Right atrium auricular region (tissue), 2 donors: ENCODE measurements at places on chromosomes 6 and 20. TPM values are rescaled to one million over a fixed set of nuclear protein-coding genes. Genes with fewer than 3 reads are reported as not detected.

DNA sequence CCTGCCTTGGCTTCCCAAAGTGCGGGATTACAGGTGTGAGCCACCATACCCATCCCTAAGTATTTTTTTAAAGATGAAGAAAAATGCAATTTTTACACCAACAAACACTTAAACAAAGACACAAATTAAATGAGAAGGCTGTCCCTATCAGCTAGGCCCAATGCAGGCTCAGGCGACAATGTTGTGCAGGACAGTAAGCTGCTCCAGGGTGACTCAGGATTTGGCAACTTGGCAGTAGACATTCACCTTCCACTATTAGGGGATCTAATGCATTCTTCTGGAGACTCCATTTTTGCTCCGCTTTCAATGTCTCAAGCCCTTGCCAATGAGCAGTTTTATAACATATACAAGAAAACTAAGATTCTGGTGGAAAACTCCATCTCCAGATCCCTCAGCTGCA lies 19.7 kb downstream of the NDRG3 start:
- H3K4me1 ChIP-seq = no peaks in the 10 kb centered on the region
- no peak overlapping the region for H3K4me3 ChIP-seq
- H3K27me3 ChIP-seq = no peaks in the 10 kb centered on the region
- no peak for DNase-seq
- H3K36me3 ChIP-seq = peaks cover 3% of the 10 kb centered on the region

- no peaks in the 10 kb centered on the region for H3K27me3 ChIP-seq
- no peaks in the 10 kb centered on the region for H3K4me1 ChIP-seq
- H3K4me3 ChIP-seq = no peak overlapping the region
- no peaks in the 10 kb centered on the region for H3K36me3 ChIP-seq
Measured at GRCh38 chr6:71287038-71287437, 1.6 kb upstream of the OGFRL1 start.

- no peak for DNase-seq
- H3K4me3 ChIP-seq = no peak overlapping the region
- H3K27ac ChIP-seq = no peak overlapping the region
- no peaks in the 10 kb centered on the region for H3K36me3 ChIP-seq
- no peaks in the 10 kb centered on the region for H3K27me3 ChIP-seq
Measured at GRCh38 chr6:38510205-38510604, 129.5 kb downstream of the BTBD9 start.

DNA sequence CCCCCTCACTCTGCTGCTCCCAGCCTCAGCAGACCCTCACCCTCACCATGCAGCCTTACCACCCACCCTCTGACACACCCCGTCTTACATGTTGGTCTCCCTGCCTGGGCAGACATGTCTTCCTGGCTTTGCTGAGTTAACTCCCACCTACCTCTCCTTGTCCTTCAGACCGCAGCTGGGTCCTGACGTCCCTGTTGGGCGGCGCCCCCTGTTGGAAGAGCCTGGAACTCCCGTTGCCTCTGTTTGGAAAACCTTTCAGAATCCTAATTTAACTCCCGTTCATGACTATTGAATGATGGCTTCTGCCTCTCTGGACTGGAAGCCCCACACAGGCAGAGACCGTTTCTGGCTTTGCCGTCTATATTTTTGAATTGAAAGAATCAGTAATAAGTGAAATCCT lies 245.1 kb downstream of the MYLK4 start:
- peaks cover 5% of the 10 kb centered on the region for H3K4me1 ChIP-seq
- H3K36me3 ChIP-seq = no peaks in the 10 kb centered on the region

GRCh38 chr6:99745651-99746050 lies 139.0 kb downstream of the PRDM13 start:
- no peak overlapping the region for H3K27ac ChIP-seq
- no peaks in the 10 kb centered on the region for H3K27me3 ChIP-seq
- no peak for DNase-seq

GRCh38 chr6:52190409-52190808 lies 4.2 kb downstream of the IL17A start:
- H3K4me1 ChIP-seq = no peaks in the 10 kb centered on the region
- no peak overlapping the region for H3K4me3 ChIP-seq
- no peak for DNase-seq
- H3K36me3 ChIP-seq = no peaks in the 10 kb centered on the region

- H3K4me3 ChIP-seq = no peak overlapping the region
- no peak for DNase-seq
- no peaks in the 10 kb centered on the region for H3K4me1 ChIP-seq
- H3K27ac ChIP-seq = no peak overlapping the region
- H3K27me3 ChIP-seq = no peaks in the 10 kb centered on the region
Measured at GRCh38 chr6:104349191-104349590, 510.5 kb downstream of the HACE1 start.

- no peaks in the 10 kb centered on the region for H3K4me1 ChIP-seq
- no peaks in the 10 kb centered on the region for H3K36me3 ChIP-seq
- H3K27ac ChIP-seq = no peak overlapping the region
- no peak overlapping the region for H3K4me3 ChIP-seq
Measured at GRCh38 chr6:79313254-79313653, 78.8 kb upstream of the HMGN3 start.

- H3K27me3 ChIP-seq = no peaks in the 10 kb centered on the region
- no peak for DNase-seq
- H3K4me3 ChIP-seq = no peak overlapping the region
- H3K27ac ChIP-seq = no peak overlapping the region
Measured at GRCh38 chr6:130811932-130812331, 15.3 kb upstream of the SMLR1 start.

- H3K27ac ChIP-seq = peak overlapping the region; percentile 53
- peaks cover 18% of the 10 kb centered on the region for H3K4me1 ChIP-seq
- no peaks in the 10 kb centered on the region for H3K27me3 ChIP-seq
- no peaks in the 10 kb centered on the region for H3K36me3 ChIP-seq
- no peak overlapping the region for H3K4me3 ChIP-seq
Measured at GRCh38 chr20:40471261-40471629, 217.8 kb downstream of the MAFB start.

DNA sequence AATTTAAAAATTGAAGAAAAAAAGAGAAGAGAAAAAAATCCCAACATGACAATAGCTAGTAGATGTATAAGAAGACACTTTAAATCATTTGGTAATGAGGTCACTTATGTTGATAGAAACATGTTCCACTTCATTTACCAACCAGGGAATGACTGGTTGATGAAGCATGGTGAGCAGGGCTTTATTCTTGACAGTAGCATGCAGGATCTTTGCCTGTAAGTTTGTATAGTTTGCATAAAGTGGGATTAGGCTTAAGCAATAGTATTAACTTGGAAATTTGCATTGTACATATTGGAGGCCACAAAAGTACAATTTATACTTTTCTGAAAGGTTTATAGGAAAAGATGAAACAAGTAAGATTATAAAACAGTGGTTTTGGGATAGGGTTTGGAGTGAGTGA lies 67.0 kb downstream of the NOX3 start:
- H3K27ac ChIP-seq = no peak overlapping the region
- no peak for DNase-seq
- H3K4me1 ChIP-seq = no peaks in the 10 kb centered on the region
- H3K27me3 ChIP-seq = no peaks in the 10 kb centered on the region

DNA sequence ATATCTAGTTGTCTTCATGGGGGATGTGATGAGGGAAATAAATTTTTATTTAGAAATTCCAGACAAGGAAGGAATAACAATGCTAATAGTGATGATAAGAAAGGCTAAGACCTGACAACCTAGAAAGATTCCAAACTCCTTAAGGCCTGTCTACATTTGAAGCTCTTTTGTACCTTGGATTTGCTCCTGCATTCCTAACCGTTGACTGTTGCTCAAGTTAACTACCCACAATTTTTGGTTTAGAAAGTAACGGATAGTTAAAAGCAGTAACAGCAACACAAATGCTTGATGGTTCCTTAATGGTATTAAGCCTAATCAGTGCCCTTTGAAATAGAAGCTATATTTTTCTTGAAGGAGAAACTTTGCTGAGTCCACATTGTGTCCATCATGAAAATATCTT lies 52.9 kb downstream of the TRMT11 start:
- H3K4me1 ChIP-seq = peaks cover under 1% of the 10 kb centered on the region
- no peaks in the 10 kb centered on the region for H3K27me3 ChIP-seq
- H3K36me3 ChIP-seq = peaks cover 9% of the 10 kb centered on the region
- H3K4me3 ChIP-seq = no peak overlapping the region

DNA sequence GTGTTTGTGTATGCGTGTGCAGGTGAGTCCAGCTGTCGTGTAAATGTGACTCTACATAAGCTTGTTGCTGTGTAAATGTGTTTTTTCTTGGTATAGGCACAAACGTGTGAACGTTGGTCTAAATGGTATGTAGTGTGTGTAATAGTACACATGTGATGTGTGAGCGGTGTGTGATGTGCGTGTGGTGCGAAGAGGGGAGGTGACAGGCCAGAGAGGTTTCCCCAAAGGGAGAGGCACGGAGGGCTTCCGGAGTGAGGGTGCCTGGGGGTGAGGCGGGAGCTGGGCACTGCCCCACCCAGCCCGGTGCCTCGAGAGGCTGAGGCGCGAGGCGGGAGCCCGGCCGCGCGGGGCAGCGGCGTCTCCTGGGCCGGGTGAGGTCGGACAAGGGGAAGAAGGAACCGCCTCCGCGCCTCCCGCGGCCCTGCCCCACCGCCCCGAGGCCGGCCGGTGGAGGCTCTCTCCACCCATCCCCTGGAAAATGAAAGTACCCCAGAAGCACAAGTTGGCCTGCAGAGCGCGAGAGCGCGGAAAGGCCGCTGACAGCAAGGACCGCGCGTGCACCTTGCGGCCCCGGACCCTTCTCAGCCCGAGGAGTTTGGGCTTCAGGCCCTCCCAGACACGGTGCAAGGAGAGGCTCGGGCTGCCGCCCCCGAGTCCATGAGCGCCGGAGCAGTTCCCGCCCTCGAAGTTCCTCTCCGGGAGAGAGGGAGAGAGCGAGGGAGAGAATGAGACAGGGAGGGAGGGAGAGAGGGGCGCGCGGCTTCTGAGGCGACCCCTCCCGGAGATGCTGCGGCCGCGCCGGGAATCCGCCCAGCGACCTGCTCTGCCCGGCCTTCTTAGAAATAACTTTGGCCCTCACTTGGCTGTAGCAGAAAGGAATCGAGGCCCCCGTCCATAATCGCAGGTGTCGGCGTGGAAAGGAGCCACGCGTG lies 43.2 kb upstream of the OSTM1 start:
- H3K27me3 ChIP-seq = peaks cover 37% of the 10 kb centered on the region
- H3K4me3 ChIP-seq = peak overlapping the region; percentile 37
- no peak overlapping the region for H3K27ac ChIP-seq
- H3K36me3 ChIP-seq = no peaks in the 10 kb centered on the region
- H3K4me1 ChIP-seq = no peaks in the 10 kb centered on the region
- no peak for DNase-seq

GRCh38 chr6:154297721-154298120 lies 58.9 kb downstream of the IPCEF1 start:
- H3K27me3 ChIP-seq = no peaks in the 10 kb centered on the region
- no peak for DNase-seq
- no peak overlapping the region for H3K4me3 ChIP-seq
- H3K36me3 ChIP-seq = no peaks in the 10 kb centered on the region
- peak overlapping the region; percentile 1 for H3K27ac ChIP-seq

GRCh38 chr6:151121900-151122299 lies 117.9 kb upstream of the AKAP12 start:
- no peaks in the 10 kb centered on the region for H3K4me1 ChIP-seq
- no peaks in the 10 kb centered on the region for H3K36me3 ChIP-seq
- H3K27me3 ChIP-seq = no peaks in the 10 kb centered on the region
- no peak overlapping the region for H3K4me3 ChIP-seq
- no peak overlapping the region for H3K27ac ChIP-seq

GRCh38 chr6:157845493-157846259 lies 22.6 kb downstream of the SNX9 start:
- no peaks in the 10 kb centered on the region for H3K27me3 ChIP-seq
- no peaks in the 10 kb centered on the region for H3K36me3 ChIP-seq
- no peak overlapping the region for H3K27ac ChIP-seq
- no peaks in the 10 kb centered on the region for H3K4me1 ChIP-seq
- no peak for DNase-seq

DNA sequence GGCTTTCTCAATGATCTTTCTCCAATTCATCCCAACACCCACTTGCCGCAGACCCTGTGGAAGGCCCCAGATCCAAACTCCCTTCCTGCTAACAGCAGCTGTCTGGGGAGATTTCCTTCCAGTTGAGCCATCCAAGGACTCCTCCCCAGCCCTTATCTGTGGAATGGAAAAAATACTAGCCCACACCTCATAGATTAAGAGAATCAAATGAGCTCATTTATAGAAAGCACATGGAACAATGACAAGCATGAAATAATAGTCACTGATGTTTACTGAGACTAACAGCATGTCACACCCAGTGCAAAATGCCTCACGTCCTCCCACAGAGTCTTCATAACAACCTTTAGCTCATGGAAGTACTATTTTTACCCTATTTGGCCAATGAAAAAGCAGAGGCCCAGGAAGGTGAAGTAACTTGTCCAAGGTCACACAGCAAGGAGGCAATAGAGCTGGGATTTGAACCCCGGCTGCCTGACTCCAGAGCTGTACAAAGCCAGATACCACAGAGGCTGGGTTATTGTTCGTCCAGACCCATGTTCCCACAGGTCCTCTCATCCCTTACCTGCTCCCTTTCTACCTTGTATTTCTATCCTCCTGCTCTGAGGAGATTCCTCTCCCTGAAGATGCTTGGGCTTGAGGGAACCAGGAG lies 23.4 kb upstream of the PTGIS start:
- H3K27me3 ChIP-seq = no peaks in the 10 kb centered on the region
- peak; percentile 81 for DNase-seq
- H3K4me3 ChIP-seq = no peak overlapping the region
- peak overlapping the region; percentile 75 for H3K27ac ChIP-seq
- H3K4me1 ChIP-seq = no peaks in the 10 kb centered on the region

DNA sequence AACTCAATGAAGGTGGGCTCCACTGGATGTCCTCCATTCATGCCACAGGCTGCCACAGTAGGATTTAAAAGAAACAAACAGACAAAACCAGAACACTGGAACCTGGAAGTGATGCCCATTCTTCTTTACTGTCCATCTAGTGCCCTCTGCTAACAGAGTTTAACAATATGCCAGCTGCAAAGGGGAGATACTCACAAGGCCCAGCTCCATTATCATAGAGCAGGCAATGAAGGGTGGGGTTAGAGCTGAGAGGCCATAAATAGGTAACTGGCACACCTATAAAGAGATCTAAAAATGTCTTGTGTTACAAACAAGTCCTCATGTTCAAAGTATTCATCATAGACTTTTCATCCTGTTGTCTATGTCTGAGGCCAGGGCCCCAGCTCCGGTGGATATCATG lies 75.6 kb downstream of the SOD2 start:
- H3K4me3 ChIP-seq = no peak overlapping the region
- no peaks in the 10 kb centered on the region for H3K27me3 ChIP-seq
- H3K4me1 ChIP-seq = no peaks in the 10 kb centered on the region
- peaks cover 7% of the 10 kb centered on the region for H3K36me3 ChIP-seq
- no peak for DNase-seq

GRCh38 chr6:5083307-5083583 lies 1.9 kb upstream of the PPP1R3G start:
- no peaks in the 10 kb centered on the region for H3K36me3 ChIP-seq
- no peak for DNase-seq
- H3K4me3 ChIP-seq = no peak overlapping the region

FAXC gene
- total RNA-seq = 0.16 TPM

CASS4 gene
- 2.0 TPM for total RNA-seq

TTBK1 gene
- total RNA-seq = 0.12 TPM

PRDM13 gene
- not detected for total RNA-seq

ZC2HC1B gene
- not detected for total RNA-seq

CST1 gene
- not detected for total RNA-seq

MYLK4 gene
- total RNA-seq = 1.0 TPM

KHDC1L gene
- total RNA-seq = not detected

ALDH5A1 gene
- 10.0 TPM for total RNA-seq

MAK gene
- total RNA-seq = not detected

TCP11 gene
- total RNA-seq = not detected

FLRT3 gene
- total RNA-seq = 17.8 TPM

SLC35D3 gene
- not detected for total RNA-seq

GSTA3 gene
- total RNA-seq = not detected

GGTLC1 gene
- total RNA-seq = not detected

AVP gene
- not detected for total RNA-seq

KHDC1 gene
- total RNA-seq = 1.8 TPM
